ENCODE measurements at places on chromosomes 16 and 17. TPM values are rescaled to one million over a fixed set of nuclear protein-coding genes. Genes with fewer than 3 reads are reported as not detected.
A peak's percentile ranks its signal among the peaks of the same experiment; 100 is the strongest.

GRCh38 chr16:72105978-72106377 lies 12.3 kb downstream of the DHX38 start:
- DNase-seq, result no peak
- no peak overlapping the region for H3K4me3 ChIP-seq
- no peaks in the 10 kb centered on the region for H3K27me3 ChIP-seq
- peaks cover 100% of the 10 kb centered on the region for H3K36me3 ChIP-seq
- no peaks in the 10 kb centered on the region for H3K4me1 ChIP-seq

GRCh38 chr17:62090021-62090824 lies 25.1 kb upstream of the MED13 start:
- no peak overlapping the region for H3K27ac ChIP-seq
- no peaks in the 10 kb centered on the region for H3K36me3 ChIP-seq
- H3K27me3 ChIP-seq, result no peaks in the 10 kb centered on the region
- no peak for DNase-seq
- H3K4me1 ChIP-seq, result peaks cover 6% of the 10 kb centered on the region

- DNase-seq, result no peak
- peaks cover 8% of the 10 kb centered on the region for H3K27me3 ChIP-seq
- no peak overlapping the region for H3K4me3 ChIP-seq
- H3K4me1 ChIP-seq, result peaks cover 9% of the 10 kb centered on the region
- no peak overlapping the region for H3K27ac ChIP-seq
- H3K36me3 ChIP-seq, result no peaks in the 10 kb centered on the region
Observed at GRCh38 chr16:27406511-27407128, 4.6 kb downstream of the IL21R start.

DNA sequence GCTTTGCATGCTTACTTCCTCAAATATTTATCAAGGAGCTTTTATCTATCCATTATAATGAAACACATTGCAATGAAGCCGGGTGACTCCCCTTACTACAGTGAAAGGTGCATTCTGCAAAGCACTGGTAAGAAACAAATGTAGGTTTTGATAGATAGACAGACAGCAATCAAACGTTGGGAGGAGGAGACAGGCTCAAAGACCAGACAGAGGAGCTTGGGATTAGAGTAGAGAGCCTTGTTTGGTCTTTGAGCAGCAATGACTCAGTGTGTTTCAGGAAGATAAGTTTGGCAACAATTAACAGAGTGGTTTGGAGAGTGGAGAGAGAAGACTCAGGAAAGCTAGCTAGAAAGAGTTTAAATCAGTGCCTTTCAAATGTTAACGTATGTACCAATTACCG lies 68.8 kb downstream of the ZNF18 start:
- H3K4me1 ChIP-seq, result no peaks in the 10 kb centered on the region
- no peak for DNase-seq
- no peaks in the 10 kb centered on the region for H3K36me3 ChIP-seq
- no peak overlapping the region for H3K4me3 ChIP-seq
- no peaks in the 10 kb centered on the region for H3K27me3 ChIP-seq
- H3K27ac ChIP-seq, result no peak overlapping the region

DNA sequence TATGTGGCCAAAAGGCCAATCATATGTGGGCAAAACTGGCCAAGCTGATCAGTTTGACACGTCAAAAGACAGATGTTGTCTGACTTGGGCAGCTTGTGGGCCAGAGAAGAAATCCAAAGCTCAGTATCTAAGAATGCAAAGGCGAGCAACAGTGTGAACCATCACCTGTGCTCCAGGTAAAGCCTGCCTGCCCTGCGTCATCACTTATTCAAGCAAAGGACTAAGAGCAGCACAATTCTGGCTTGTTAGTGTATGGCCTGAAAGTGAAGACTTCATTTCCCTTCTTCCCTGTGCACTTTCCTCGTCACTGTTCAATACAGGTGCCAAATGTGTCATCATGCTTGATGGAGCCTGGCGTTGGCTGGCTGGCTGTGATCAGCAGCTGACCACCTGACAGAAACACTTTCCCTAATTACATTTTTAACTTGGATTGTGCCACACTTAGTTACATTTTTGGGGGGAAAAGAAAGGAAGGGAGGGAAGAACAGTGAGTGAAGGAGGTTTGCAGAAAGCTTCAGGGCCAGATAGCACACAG lies 4.7 kb downstream of the FAM20A start:
- no peak for DNase-seq
- H3K4me3 ChIP-seq, result no peak overlapping the region
- no peaks in the 10 kb centered on the region for H3K36me3 ChIP-seq
- peak overlapping the region; percentile 65 for H3K27ac ChIP-seq

DNA sequence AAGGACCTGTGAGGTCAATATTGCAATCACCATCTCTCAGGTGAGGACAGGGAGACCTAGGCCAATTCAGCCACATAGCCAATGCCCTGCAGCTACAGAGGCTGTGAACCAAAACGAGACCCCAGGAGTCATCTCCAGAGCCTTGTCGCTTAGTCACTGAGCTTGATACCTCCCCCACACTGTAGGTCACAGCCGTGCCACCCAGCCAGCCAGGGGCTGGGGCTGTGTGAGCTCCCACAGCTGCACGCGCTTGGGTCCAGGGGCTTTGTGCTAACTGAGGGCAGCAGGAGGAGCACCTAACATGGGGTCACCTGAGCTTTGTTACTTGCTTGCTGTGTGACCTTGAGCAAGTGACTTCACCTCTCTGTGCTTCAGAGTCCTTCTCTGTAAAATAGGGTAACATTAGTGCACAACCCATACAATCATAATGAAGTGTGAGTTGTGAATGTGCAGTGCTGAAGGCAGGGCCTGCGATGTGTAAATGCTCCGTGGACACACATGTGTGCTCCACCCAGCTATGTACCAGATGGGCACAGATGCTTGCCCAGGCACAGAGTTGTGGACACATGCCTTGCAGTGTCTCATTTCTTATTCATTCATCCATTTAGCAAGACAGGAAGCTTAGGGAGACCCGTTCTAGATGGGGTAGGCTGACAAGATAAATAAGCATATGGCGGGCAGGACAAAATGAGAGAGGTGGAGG lies 25.9 kb downstream of the SBK1 start:
- H3K36me3 ChIP-seq, result no peaks in the 10 kb centered on the region
- H3K4me3 ChIP-seq, result no peak overlapping the region
- no peaks in the 10 kb centered on the region for H3K27me3 ChIP-seq
- H3K27ac ChIP-seq, result no peak overlapping the region
- H3K4me1 ChIP-seq, result no peaks in the 10 kb centered on the region
- no peak for DNase-seq

DNA sequence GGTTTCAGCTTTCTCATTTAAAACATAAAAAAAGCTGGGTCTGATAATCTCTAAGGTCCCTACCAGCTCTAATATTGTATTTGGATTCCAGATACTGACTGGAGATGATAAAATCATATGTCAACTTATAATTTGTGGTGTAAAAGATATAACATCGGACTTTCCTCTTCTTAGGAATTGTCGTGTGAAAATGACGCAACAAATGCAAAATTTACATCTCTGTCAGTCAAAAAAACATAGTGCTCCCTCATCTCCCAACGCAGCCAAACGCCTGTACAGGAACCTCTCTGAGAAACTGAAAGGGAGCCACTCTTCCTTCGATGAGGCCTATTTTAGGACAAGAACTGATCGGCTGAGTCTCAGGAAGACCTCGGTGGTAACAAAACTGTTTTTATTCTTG lies 197.3 kb downstream of the ANKFN1 start:
- no peaks in the 10 kb centered on the region for H3K4me1 ChIP-seq
- DNase-seq, result no peak
- H3K27me3 ChIP-seq, result no peaks in the 10 kb centered on the region
- no peaks in the 10 kb centered on the region for H3K36me3 ChIP-seq

- no peaks in the 10 kb centered on the region for H3K27me3 ChIP-seq
- no peaks in the 10 kb centered on the region for H3K36me3 ChIP-seq
- H3K4me3 ChIP-seq, result no peak overlapping the region
- no peaks in the 10 kb centered on the region for H3K4me1 ChIP-seq
- no peak for DNase-seq
- H3K27ac ChIP-seq, result no peak overlapping the region
Observed at GRCh38 chr17:17675416-17675815, 5.8 kb upstream of the RAI1 start.

DNA sequence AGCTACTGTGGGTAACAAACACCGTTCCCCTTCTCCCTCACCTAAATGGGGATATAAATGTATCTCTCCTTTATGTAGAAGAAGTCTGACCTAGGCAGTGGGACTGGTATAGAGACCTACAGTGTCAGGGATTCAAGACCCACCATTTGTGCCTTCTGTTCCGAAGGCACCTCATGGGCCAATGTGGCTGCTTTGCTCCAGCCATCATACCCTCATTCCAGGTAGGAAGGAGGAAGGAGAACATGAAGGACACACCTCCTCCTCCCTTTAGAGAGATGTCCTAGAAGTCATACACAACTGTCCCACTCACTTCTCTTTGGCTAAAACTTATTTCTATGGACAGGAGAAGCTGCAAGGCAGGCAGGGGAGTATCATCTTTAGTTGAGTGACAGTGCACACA lies 8.3 kb upstream of the CRISPLD2 start:
- H3K36me3 ChIP-seq, result no peaks in the 10 kb centered on the region
- H3K4me1 ChIP-seq, result no peaks in the 10 kb centered on the region
- H3K27ac ChIP-seq, result peak overlapping the region; percentile 50

- no peaks in the 10 kb centered on the region for H3K27me3 ChIP-seq
- peak; percentile 67 for DNase-seq
- no peaks in the 10 kb centered on the region for H3K36me3 ChIP-seq
- no peak overlapping the region for H3K4me3 ChIP-seq
Observed at GRCh38 chr16:85563515-85564276, 49.4 kb upstream of the GSE1 start.

DNA sequence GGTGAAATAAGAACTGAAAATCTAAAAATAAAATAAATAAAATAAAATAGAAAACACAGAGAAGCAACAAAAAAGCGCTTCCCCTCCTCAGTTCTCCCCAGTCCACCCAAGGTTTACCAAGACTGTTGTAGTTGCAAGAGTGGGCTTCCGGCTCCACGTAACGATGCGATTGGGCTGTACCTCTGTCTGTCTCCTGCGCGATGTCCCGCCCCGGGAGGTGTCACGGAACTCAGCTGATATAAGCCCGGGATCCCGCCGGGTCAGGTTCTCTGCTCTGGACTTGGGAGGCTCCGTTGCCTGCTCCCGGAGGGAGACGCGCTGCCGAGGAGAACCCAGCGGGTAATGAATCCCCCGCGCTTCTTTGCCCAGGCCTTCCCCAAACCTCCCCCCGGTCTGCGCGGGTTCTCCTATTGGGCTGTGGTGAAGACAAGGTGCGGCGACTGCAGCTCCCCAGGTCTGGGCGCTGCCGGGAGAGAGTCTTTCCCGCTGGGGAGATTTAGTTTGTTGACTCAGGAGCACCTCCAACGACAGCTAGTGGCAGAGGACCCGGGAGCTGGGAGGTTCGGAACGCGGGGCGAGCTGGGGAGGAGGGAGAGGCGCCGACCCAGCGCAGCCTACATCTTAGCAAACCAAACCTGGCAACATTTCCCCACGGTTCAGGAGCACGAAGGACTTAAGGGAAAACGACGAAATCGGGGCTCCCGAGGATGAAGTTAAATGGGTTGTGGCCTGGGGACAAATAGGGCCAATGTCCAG lies at the start of gene SLFN5:
TSS of gene SLFN5 (plus strand) at position 268 of the 756 bp plus-strand sequence. CDS start 15,619 bp downstream, outside the sequence.
- no peaks in the 10 kb centered on the region for H3K36me3 ChIP-seq
- peak within 1 kb of the TSS; percentile 92 for H3K27ac ChIP-seq
- H3K4me1 ChIP-seq, result peaks cover 17% of the 10 kb centered on the region
- H3K27me3 ChIP-seq, result no peaks in the 10 kb centered on the region
- DNase-seq, result peak; percentile 98

DNA sequence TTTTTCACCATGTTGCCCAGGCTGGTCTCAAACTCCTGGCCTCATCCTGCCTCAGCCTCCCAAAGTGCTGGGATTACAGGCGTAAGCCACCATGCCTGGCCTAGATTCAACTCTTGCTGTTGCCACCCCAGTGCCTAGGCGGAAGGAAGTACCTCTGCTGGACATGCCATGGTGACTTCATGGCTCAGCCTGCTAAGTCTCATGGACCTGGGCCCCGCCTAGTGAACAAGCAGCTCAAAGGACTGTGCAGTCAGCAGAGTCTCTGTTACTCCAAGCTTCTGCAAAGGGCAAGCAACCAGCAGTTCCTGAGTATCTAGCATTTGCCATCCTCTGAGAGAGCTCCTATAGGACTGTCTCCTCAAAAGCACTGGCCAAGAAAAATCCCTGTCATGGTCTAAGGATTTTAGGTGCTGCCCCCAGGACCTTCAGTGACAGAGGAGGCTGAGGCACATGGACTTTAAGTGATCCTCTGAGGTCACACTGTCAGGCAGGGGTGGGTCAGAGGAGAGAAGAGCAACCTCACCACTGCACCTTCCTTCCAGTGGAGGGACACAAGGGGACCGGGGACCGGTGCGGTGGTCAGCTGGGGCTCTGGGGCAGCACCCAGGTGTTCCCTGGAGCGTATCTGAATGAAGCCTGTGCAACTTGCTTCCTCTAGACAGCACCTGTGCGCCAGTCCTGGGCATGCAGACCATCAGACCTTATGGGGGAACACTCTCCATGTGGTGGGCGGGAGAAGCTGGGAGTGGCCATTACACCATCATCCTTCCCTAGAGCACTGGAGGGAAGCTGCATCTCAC lies 71.3 kb downstream of the IL21R start:
- no peak overlapping the region for H3K27ac ChIP-seq
- DNase-seq, result no peak
- H3K4me3 ChIP-seq, result no peak overlapping the region

GRCh38 chr17:66190738-66191592 lies 968 bp downstream of the CEP112 start:
- no peaks in the 10 kb centered on the region for H3K27me3 ChIP-seq
- peak overlapping the region; percentile 42 for H3K27ac ChIP-seq
- peak overlapping the region; percentile 53 for H3K4me3 ChIP-seq
- no peaks in the 10 kb centered on the region for H3K36me3 ChIP-seq
- DNase-seq, result no peak
- H3K4me1 ChIP-seq, result peaks cover 8% of the 10 kb centered on the region

RNF112 gene
- 2.5 TPM for total RNA-seq

All from tibial nerve (tissue), 4 donors.